Mucosa of gallbladder (tissue), 1 donor: ENCODE measurements at places on chromosomes 6 and 20. TPM values are rescaled to one million over a fixed set of nuclear protein-coding genes. Genes with fewer than 3 reads are reported as not detected.
A peak's percentile ranks its signal among the peaks of the same experiment; 100 is the strongest.

Gene SIRPB2
- 3.7 TPM for total RNA-seq

Gene ARFGEF3
- total RNA-seq, result 17.6 TPM

Gene SOBP
- 11.0 TPM for total RNA-seq

GRCh38 chr6:26457264-26457805 lies 420 bp upstream of the BTN2A1 start:
- DNase-seq, result peak; percentile 18

DNA sequence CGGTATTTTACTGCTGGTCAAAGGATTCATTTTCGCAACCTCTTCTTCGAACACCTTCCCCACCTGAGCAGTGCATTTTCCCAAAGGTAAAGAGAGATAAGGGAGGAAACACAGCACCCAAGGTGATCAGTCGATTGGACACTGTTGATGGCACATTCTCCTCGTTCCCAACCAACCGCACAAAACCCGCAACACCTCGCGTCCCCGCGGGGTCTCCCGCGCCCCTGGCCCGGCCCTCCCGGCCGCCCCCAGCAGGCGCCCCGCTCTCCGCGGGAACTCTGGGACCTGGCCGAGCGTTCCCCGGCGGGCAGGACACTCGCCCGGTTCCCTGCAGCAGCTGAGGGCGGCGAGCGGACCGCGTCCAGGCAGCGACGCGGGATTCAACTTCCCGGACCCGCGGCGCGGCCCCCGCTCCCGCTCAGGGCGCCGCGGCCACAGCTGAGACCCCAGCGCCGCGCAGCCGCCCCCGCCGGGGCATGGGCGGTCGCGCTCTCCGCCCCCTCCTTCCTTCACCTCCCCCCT lies 506 bp downstream of the RGS17 start:
- DNase-seq, result no peak

DNA sequence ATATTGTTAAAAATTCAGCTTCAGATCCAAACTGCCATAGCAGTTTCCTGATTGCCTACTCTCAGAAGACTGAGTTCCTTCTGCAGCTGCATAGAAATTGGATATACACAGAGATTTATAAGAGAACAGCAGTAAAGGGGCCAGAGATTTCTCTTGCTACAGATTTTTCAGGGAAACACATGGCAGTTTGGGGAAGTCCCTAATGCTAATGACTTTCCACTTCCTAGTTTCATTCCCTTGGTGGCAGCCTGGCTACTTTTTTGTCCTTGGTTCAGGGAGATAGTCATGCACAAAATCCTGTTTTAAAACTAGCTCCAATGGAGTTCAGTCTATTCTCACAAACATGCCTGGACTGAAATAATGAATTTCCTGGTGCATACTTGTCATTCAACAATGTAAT lies 125.3 kb upstream of the PLCB4 start:
- no peak for DNase-seq

DNA sequence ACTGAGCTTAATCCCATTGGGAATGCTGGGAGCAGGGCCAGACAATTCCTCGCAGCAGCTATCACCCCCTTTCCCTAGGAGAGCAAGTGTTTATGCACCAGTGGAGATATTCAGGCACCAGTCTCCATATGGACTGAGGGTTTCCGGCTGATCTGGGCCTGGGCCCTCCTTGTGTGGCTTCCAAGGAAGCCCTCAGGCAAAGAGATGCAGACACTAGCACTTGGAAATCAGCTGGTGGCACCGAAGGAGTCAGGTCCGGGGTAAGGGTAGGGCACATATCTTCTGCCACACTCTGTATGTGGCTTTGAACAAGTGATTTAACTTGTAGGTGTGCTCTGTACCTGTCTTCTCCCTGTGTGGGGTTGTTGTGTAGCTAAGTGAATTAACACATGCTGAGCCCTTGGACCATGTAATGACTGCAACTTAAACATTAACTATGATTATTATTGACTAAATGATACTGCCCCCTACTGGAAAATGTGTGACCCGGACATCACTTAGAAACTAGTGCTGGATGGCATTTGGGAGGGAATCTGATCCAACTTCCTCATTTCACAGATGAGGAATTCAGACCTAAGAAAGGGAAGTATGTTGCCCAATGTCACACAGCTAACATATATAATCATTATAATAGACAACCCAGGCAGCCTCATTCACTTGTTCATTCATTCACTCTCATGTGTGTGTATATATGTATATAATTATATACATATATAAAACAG lies 19.3 kb upstream of the WFDC2 start:
- no peak for DNase-seq

DNA sequence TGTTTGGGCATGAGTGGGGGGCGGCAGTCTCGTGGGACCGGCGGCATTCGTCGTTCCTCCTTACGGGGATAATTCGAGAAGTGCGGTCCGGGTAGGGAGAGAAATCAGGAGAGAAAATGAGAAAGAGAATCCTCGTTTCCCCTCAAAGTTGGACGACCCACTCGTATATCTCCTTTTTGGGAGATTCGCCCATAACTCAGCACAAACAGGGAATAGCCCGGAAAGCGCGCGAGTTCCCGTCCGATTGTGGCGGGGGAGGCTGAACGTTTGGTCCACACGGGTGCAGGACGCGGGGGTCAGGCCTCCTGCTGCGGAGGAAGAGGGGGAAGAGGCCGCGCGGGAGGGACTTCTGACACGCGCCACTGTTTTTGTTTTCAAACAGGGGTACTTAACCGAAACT lies 42.4 kb downstream of the POPDC3 start:
- no peak for DNase-seq

DNA sequence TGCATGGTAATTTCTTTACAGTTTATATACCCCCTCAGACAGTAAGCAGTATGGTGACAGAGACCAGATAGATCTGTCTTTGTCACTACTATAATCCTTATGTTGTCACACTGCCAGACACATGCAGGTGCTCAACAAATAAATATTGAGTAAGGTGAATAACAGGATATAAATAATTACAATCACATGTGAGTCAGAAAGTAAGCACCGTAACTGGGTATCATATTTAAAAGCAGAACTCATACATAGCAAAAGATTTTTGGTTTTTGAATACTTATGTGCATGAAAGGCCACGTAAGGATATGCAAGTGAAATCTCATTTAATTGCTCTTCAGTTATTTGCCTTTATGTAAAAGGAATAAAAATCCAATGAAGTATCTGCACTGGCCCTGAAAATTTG lies 17.4 kb downstream of the CNBD2 start:
- DNase-seq, result no peak

DNA sequence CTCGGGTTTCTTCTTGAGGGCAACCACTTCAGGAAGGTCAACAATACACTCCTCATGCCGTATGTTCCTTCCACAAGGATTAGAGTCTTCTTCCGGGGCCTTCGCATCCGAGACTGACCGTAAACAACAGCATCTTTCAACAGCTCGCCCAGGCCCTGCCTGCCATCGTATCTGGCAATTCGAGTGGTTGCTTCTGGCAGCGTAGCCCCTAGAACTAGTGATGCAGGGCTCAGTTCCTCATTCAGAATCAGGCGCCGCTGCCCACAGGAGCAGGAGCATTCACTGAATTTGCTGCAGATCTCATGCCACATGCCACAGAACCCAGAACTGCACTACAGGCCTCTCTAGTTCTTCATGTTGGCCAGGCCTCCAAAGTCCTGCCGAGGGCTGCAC lies 59.0 kb upstream of the AFDN start:
- DNase-seq, result no peak

DNA sequence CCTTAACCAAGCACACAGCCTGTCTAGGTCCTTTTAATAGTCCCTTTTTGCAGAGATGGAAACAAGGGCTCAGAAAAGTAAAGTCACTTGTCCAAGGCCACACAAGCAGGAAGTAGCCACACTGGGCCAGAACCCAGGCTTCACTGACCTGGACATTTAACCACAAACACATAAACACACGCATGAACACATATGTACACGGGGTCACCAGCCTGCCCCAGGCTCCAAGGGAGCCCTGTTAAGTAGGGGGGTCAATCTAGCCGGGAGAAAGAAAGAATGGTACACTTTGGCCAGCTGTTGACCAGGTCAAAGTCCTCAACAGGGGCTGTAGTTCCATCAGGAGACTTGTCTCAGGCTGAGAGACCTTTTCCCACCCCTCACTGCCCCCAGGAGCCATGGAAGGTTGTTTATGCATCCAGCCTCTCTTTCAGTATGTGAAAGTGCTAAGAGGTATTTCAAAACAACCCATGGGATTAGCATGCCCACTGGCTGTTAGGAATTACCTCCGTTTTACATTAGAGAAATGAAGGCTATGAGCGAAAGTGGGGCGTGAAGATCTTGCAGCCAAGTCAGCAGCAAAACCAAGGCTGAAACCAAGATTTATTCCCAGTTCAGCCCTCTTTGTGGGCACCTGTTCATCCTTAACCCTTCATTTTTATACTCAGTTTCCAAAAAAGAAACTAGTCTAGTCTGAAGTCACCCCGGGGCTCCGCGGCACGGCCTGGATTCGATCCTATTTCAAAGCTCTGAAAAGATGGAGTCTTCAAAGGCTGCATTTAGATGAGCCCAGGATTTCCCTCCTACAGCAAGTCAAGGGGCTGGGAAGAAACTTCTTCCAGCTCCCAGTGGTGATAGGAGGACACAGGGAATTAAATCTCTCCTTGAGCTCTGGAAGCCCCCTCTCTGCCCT lies 9.8 kb downstream of the SDC4 start:
- DNase-seq, result no peak

- no peak for DNase-seq
Observed at GRCh38 chr20:48166082-48166835, 381.0 kb upstream of the SULF2 start.

DNA sequence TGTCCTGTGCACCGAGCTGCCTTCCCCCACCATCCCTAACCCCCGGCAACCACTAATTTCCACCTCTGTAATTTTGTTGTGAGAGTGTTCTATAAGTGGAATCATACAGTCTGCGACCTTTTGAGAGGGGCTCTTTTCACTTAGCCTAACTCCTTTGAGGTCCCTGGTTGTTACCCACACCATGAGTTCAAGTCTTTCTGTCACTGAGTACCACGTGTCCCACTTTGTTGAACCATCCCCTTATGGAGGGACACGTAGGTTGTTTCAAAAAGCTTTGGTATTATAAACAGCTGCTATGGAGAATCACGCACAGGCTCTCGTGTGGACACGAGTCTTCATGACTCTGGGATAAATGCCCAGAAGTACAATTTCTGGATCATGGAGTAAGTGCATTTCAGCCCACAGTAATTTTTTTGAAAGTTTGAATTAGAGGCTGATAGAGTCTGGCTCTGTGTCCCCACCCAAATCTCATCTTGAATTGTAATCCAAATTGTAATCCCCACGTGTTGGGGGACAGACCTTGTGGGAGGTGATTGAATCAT lies 9.5 kb downstream of the FAM209B start:
- DNase-seq, result no peak

GRCh38 chr6:55777469-55777868 lies 97.9 kb downstream of the BMP5 start:
- no peak for DNase-seq
